Activated CD4-positive, CD25-positive, alpha-beta regulatory T cell (primary cell): ENCODE measurements at places on chromosomes 1 and 21.

- DNase-seq: no peak
Observed at GRCh38 chr21:30579346-30579745, 10.9 kb downstream of the KRTAP22-2 start.

DNA sequence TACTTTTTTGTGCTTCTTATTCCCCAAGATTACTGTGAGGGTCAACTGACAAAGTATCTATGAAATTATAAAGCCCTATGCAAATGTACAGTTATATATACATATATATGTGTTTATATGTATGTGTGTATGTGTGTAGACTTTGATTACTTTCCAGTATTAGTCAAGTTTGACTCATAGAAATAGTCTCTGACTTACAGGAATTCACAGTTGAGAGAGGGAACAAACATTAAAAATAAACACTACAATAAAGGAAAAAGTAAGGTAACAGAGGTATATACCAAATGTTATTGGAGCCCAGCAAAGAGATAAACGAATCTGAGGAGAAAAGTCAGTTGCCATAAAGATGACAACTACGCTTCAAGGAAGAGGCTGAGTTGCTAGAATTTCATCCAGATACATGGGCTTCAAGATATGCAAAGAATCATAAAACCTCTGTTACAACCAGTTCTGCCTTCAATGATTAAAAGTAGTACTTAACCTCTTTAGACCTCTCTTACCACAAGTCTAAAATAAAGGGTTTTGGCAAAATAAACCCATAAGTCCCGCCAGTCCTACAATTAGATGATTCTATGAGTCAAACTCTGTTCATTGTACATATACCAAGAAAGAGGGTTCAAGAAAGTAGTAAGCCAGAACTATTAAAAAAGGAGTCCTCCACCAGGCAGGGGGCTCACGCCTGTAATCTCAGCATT is 7.2 kb downstream of the IFT25 start:
- DNase-seq: no peak

GRCh38 chr1:246214708-246215509 is 292.2 kb downstream of the SMYD3 start:
- DNase-seq: no peak

GRCh38 chr1:62988867-62989266 is 204.9 kb downstream of the ATG4C start:
- DNase-seq: no peak

GRCh38 chr1:14794136-14794768 is 195.8 kb downstream of the KAZN start:
- no peak for DNase-seq
